GM12891 (cell line): ENCODE measurements at places on chromosomes 1 and 21.

GRCh38 chr1:154743526-154744036 lies 126.5 kb downstream of the KCNN3 start:
- DNase-seq: no peak

DNA sequence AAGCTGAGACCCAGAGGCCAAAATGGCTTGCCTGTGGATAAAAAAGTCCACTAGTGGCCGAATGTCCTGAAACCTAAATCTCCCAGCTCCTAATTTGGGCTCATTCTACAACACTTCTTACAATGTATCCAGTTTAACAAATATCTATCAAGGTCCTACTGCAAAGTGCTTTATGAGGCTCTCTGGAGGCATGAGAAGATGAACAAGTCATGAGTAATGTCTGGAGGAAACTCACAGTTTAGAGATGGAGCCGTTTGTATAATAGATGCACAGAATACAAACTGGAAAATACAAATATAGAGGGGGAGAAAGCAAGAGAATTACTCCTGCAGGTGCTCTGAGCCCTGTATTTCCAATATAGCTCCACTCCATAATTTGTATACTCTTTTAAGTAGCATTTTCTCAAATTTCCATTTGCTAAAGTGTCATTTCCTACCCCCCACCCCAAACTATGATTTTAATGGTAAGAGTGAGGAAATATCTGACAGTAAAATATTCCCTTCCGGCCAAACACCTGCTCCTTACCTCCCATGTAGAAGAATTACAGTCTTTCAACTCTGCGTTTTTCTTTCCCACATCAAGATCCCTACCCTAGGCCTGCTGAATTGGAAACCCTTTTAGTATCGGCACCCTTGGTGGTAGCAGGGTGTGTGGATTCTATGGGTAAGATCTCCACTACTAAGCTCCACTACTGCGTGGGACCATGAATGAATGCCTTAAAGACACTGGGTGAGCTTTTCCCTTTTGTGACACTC lies 3.3 kb upstream of the ADAMTS5 start:
- DNase-seq: no peak

GRCh38 chr1:181038399-181038873 lies 4.7 kb downstream of the MR1 start:
- DNase-seq: no peak

GRCh38 chr1:245538671-245539070 lies 383.9 kb downstream of the KIF26B start:
- no peak for DNase-seq

DNA sequence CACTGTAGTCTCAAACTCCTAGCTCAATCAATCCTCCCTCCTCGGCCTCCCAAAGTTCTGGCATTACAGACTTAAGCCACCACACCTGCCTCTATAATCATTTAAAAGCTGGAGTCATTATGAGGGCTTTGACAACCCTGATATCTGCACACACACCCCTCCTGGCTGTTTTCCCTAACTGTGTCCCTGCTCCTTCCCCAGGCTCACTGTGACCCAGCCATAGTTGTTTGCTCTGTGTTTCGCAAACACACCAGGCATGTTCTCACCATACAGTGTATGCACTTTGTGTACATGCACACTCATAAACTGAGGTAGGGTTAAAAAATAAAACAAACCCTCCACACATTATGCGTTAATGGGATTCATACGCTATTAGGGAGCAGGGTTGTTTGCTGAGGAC lies 21.8 kb upstream of the IL20 start:
- no peak for DNase-seq

DNA sequence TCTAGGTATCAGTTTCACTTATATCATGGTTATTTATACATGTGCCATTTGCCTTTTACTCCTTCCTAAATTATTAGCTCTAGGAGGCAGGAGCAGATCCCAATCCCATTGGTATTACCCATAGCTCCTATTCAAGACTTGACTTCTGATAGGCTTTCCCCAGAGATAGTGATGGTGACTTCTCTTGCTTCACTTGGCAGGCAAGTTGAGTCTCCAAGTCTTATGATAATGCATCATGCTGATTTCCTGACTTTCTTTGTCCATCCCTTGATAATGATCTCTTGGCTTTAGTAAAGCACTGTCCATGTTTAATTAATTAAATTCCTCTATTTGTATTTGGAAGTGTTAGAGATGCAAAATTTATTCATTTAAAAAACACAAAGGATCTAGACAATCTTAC lies 253.5 kb upstream of the ADAMTS5 start:
- DNase-seq: no peak

- no peak for DNase-seq
Observed at GRCh38 chr1:6391951-6392808, 1.4 kb downstream of the ACOT7 start.

DNA sequence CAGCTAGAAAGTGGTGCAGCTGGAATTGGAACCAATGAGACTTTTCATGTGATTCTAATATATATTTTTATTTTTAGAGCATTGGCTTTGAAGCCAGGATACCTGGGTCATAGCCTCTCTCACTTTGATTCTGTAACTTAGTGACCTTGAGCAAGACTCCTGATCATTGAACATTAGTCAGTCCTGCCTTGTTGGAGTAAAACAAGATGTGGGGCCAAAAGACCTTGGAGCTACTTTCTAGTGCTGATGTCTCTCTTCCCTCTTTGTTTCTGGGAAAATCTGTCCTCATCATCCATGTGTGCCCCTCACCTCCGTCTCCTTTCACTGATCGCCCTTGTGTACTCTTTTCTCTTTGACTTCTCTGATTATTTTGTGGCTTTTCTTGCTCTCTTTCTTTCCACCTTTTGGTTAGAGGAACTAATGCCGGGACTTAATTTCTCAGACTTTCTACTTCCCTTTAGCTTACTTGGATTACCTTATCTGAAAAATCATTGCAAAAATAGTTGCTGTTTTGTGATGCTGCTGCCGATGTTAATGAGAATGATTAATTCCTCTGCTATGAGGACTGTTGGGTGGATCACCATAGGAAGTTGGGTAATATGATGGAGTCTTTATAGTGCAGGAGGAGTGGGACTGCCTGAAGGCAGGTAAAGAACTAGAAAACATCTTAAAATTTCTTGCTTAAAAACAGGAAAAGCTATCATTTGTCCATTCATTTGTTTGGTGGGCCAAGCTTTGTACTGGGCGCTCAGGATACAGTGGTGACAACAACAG lies 72.0 kb downstream of the NOS1AP start:
- no peak for DNase-seq

DNA sequence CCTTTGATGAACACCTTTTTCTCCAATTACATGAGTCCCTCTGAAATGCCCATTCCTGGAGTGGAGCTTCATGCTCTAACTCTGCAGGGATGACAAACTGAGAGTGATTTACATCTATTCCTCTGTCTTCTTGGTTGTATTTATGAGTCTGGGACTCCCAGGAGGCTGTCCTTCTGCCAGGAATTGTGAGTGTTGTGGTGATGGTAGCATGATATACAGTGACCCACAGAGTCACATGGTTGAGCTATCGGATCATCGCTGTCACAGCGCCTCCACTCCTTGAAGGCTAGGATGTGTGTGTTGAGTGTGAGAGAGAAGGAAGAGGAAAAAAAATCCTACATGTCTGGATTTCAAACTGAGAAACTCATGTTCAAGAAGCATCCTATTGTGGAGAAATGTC lies 163.4 kb upstream of the CACNA1E start:
- DNase-seq: no peak

DNA sequence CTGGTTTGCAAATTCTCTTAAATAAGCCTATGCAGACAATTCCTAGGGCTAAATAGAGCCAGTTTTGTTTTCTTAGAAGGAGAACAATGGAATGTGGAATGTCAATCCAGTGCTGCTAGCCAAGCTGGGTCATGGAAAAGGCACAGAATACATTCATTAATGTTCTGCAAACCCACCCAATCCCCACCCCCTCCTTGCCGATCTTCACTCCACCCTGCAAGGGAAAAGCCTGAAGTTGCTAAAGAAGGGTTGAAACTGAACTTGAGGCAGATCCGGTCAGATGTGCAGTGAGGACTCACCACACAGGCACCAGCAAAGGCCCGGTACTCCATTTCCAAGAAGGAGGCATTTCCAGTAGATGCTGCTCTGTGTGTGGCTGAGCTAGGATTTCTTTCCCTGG lies 179.6 kb downstream of the PLPP3 start:
- no peak for DNase-seq

GRCh38 chr1:54892586-54892985 lies 5.6 kb upstream of the DHCR24 start:
- no peak for DNase-seq

GRCh38 chr1:234912548-234913277 lies 215.9 kb downstream of the TOMM20 start:
- no peak for DNase-seq

DNA sequence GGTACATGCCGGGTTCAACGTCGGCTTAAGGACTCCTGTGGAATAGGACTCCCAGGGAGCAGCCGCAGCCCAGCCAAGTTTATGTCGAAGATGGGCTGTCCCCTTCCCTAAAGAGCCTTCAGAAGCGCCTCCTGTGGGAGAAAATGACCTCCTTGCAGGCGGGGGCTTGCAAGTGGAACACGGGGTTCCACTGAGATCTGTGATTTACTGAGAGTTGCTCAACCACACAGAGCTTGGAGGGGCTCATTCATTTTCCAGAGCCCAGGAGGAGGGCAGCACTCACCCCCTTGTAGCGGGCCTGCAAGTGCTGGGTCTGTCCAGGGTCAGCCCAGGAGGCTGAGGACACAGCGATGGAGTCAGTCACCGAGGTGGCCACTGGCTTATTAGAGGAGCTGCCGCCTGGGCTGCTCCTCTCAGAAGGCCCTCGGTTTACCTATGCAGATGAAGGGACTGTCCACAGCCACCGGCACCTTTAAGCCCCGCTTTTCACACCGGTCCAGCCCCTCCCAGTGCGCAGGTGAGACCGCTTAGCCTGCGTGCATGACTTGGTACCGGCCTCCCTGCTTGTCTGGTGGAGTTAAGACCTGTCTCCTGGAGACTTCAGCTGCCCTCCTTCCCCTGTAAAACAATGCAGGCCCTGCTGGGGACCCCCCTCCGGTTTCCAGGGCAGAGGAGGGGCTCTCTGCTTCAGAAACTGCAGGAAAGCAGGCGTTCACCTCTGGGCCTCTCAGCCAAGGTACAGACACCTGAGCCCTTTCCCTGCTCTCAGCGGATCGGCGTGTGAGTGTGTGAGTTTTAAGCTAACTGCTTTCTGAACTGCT lies 57.5 kb downstream of the ATP5PO start:
- DNase-seq: no peak

DNA sequence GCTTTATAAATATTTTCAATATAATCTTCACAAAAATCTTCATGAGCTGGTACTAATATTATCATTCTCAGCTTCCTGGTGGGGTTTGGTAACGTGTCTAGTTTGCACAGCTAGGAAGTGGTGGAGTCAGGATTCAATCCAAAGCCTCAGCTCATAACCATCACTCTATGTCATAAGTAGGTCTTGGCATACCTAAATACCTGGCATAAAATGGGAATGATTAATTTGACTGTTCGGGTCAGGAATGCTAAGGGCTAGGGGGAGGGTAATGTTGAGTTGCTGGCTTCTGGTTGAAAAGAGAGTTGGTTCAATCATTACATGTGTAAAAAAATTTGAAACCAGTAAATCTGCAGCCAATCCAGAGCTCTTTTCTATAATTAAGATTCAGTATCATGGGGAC lies 5.6 kb upstream of the SAMSN1 start:
- DNase-seq: no peak

DNA sequence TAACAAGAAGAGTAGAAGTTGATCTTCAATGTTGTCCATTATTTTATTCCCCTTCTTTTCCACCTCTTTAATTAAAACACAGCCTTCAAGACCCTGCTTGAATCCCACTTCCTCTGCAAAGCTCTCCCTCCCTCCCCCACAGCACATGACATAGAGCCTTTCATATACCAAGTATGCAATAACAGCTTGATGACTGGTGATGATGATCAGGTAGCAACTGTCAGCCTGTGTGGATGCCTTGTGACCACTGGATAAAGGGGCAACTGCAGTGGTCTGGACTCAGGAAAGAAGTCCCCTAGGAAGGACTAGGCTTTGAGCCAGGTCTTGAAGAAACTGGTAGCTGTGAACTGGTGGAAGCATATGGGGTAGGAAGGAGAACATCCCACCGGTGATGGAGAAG lies 53.8 kb upstream of the PRDX6 start:
- DNase-seq: no peak

- no peak for DNase-seq
Observed at GRCh38 chr1:172936088-172936645, 114.6 kb downstream of the TNFSF18 start.

DNA sequence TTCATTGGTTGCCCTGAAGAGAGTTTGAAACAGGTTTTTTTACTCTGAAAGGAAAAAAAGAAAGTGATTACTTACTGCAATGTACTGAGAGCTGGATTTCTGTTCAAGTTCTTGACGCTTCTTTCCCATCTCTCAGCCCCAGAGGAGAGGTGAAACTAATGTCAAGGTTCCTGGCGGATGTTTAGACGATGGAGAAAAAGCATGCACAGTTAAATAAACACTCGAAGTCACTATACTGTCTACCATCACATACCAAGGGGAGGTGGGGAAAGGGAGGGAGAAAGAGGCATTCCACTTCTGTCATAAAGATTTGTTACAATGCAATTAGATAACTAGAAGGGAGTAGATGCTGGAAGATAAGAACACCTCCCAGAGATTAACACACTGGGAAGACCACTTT lies 177.0 kb upstream of the TNR start:
- no peak for DNase-seq

DNA sequence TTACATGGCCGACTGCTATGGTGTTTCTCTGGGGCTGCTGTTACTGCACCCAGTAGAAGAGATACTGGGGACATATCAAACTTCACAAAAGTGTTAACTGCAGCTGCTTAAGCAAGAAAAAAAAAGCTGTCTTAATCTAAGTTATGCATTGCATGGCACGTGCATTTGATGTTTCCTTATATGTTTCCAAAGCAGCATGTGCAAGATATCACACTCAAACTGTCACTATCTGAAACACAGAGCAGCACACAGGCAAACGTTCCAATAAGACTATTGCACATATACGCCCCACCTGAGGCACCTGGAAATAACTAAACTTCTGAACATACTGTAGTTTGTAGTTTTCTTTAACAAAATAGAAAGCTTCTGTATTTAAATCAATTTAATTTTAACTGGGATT lies 671.4 kb upstream of the ADGRL2 start:
- no peak for DNase-seq

DNA sequence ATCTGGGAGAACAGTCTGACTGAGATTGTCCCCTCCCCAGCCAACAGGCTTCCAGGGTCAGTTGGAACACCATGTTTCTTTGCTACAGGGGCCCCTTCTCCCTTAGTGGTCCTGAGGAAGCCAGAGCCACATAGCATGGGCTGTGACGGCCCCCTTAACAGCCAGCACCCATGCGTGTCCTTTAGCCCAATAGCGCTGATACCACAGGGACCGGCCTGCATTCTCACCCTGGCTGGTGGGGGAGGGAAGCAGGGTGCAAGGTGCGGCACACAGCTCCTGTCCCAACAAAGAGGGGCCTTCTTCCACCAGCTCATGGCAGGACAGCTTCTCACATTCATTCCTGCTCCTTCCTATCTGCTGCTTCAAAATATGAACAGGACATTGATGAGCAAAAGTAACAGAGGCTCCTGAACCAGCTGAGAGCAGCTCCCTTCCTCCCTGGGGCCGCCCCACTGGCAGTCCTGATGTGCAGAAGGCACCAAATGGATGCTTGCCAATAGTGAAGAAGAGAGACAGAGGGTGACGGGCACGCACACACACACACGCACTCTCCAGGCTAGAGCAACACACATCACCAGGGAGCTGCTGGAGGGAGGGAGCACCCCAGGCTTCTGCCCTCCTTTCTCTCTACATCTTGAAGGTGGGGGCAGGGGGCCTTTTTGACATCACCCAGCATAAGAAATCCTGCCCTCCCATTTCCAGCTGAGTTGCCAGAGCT lies 99.4 kb downstream of the CRYAA start:
- DNase-seq: no peak
